Frontal cortex (tissue), 4 donors: ENCODE measurements at places on chromosomes 7 and 10. TPM values are rescaled to one million over a fixed set of nuclear protein-coding genes. Genes with fewer than 3 reads are reported as not detected.

DNA sequence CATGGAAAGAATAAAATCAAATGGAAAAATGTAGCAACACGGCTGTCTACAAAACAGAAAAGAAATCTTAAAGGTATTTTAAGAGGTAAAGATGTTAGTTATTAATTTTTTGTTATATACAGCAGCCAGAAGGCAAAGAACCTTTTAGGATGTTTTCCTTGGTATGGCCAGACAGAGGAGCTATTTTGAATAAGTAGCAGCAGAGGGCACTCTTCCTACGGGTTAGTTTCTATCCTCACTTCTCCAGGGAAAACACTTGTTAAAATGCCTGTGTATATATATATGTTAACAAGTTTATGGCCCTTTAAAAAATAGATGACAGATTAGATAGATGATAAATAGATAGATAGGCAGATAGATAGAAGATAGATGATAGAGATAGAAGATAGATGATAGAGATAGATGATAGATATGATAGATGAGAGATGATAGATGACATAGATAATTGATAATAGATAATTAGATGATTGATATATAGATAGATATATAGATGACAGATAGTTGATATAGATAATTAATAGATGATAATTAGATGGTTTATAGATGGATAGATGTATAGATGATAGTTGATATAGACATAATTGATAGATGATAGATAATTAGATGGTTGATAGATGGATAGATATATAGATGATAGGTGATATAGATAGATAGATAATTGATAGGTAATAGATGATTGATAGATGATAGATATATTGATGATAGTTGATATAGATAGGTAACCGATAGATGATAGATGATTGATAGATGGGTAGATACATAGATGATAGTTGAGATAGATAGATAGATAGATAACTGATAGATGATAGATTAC lies 57.8 kb upstream of the WIPF3 start:
- no peak for DNase-seq

- DNase-seq = no peak
Observed at GRCh38 chr10:80614576-80615416, 77.1 kb downstream of the SH2D4B start.

DNA sequence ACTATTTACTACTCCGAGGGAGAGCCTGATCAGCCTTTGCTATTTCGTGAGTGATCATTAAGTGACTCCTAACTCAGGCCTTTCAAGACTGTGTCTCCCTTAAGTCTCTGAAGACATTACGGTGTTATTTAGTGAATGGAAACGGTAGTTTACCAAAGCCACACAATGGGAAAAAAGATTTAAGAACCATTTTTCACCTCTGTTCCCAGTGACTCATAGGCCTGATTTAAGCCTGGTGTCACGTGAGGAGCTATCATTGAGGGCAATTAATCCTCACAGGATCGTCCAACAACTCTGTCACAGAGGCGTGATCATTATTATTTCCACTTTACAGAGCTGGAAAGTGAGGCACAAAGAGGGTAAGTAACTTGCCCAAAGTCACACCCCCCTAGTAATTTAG lies 20.3 kb downstream of the C10orf90 start:
- DNase-seq = no peak

CTTNBP2 gene
- total RNA-seq = 34.2 TPM

GIMAP1 gene
- total RNA-seq = 0.82 TPM

DNA sequence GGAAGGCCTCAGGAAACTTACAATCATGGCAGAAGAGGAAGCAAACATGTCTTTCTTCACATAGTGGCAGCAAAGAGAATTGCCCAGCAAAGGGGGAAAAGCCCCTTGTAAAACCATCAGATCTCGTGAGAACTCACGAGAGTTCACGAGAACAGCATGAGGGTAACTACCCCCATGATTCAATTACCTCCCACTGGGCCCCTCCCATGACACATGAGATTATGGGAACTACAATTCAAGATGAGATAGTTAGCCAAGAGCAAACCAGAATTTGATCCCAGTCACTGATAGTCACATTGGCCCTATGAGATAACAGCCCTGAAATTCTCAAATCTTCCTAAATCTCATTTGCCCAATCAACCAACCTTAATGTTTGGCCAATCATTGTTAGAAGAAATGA lies 18.2 kb upstream of the ITPRID1 start:
- no peak for DNase-seq

GRCh38 chr7:87058744-87059524 lies 520 bp downstream of the ELAPOR2 start:
- DNase-seq = peak; percentile 13

GRCh38 chr7:71695186-71695585 lies 563.2 kb downstream of the GALNT17 start:
- DNase-seq = no peak

DNA sequence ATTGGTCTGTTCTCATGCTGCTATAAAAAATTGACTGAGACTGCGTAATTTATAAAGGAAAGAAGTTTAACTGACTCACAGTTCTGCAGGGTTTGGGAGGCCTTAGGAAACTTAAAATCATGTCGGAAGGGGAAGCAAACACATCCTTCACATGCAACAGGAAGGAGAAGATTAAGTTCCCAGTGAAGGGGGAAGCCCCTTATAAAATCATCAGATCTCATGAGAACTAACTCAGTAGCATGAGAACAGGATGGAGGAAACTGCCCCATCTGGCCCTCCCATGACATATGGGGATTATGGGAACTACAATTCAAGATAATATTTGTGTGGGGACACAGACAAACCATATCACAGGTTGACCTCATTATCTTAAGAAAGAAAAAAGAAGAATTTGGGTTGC lies 134.5 kb downstream of the PPP1R3A start:
- no peak for DNase-seq

GRCh38 chr10:64626924-64627323 lies 1105.7 kb downstream of the REEP3 start:
- no peak for DNase-seq

CALHM3 gene
- total RNA-seq = not detected

XRCC2 gene
- 2.9 TPM for total RNA-seq

- no peak for DNase-seq
Observed at GRCh38 chr10:49357910-49358309, 38.0 kb downstream of the DRGX start.

SPDYE11 gene
- total RNA-seq = under 0.01 TPM

DNA sequence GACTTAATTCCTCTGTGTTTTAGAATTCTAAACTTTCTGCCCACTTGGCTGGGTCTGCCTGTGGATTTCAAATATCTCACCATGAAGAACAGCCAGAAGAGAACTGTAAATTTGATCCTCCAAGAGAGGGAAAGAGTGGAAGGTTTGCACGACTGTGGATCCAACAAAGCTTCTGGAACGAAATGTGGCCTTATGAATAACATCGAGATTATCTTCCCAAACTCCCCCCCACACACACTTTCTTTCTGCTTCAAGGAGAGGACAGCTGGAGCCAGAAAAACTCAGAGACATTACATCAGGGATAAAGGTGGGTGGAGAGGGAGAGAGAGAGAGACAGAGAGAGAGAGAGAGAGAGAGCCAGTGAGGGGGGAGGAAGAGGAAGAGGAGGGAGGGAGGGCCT lies 570.1 kb upstream of the MGMT start:
- DNase-seq = no peak

FAM24B gene
- total RNA-seq = 2.9 TPM
